ENCODE measurements at places on chromosomes 16 and 17. TPM values are rescaled to one million over a fixed set of nuclear protein-coding genes. Genes with fewer than 3 reads are reported as not detected.

DNA sequence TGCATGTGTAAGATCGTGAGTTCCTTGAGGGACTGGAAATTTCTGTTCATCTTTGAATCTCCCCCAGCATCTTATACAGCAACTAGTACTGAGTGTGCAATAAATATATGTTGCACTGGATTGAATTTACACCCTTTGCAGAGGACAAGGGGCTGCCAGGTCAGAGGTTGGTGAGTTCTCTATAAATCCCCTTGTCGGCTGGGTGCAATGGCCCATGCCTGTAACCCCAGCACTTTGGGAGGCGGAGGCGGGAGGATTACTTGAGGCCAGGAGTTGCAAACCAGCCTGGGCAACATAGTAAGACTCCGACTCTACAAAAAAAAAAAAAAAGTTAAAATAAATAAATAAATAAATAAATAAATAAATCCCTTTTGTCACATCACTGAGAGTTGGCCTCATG, 9.4 kb upstream of the SP6 start:
- DNase-seq: no peak

TBC1D28 gene
- total RNA-seq: 1.2 TPM

KRT25 gene
- not detected for total RNA-seq

- DNase-seq: no peak
Measured at GRCh38 chr17:47742319-47743181, 9.5 kb downstream of the TBX21 start.

- DNase-seq: no peak
Measured at GRCh38 chr16:67305216-67306071, 21.1 kb downstream of the KCTD19 start.

DNA sequence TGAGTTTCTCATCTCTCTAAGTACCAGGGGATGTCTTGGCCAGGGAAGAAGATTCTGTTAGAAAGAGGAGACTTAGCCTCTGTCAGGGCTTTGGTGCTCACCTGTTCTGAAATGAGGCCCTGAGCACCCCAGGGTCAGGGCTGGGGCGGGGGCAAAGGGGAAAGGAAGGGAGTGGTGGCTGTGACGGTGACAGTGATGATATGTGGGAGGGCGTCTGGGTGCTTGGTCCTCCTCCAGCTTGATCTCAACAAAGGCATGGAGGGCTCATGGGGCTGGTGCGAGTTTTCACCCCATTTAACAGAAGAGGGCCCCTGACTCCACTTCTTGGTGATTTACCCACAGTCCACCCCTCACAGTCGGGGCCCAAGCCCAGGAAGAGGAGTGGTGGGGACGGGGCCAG, 15.1 kb downstream of the SOX8 start:
- DNase-seq: no peak

GRCh38 chr17:6912110-6913051, 80.9 kb upstream of the TEKT1 start:
- DNase-seq: no peak

MPV17L gene
- total RNA-seq: 1.9 TPM

GRCh38 chr16:3022208-3022683, 1.5 kb downstream of the HCFC1R1 start:
- peak; percentile 98 for DNase-seq

GRCh38 chr17:70115126-70115525, 40.1 kb downstream of the KCNJ16 start:
- no peak for DNase-seq

- DNase-seq: no peak
Measured at GRCh38 chr16:11572301-11572995, 14.3 kb downstream of the LITAF start.

- no peak for DNase-seq
Measured at GRCh38 chr16:76052725-76053124, 224.5 kb upstream of the CNTNAP4 start.

RAC3 gene
- total RNA-seq: 8.7 TPM

GRCh38 chr16:51542981-51543815, 392.1 kb upstream of the SALL1 start:
- DNase-seq: no peak

SSH2 gene
- 10.6 TPM for total RNA-seq

GRCh38 chr17:57612202-57613071, 132.7 kb downstream of the CCDC182 start:
- DNase-seq: no peak

DNA sequence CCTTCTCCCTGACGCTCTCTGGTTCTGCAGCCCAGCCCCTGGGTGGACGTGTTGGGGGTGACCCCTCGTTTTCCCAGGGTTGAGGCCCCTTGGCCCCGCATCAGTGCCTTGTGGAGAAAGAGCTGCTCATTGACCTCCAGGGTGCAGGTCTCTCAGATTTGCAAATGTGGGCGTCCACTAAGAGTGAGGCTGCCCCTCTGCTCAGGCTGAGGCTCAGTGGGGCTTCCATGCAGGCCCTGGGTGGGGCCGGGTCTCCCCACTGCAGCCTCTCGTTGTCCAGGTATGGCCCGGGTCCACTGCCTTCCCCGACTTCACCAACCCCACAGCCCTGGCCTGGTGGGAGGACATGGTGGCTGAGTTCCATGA, 9.0 kb downstream of the GAA start:
- DNase-seq: no peak

GRCh38 chr16:47162670-47163420, 19.1 kb upstream of the NETO2 start:
- DNase-seq: no peak

GRCh38 chr17:33085256-33085655, 93.6 kb downstream of the SPACA3 start:
- no peak for DNase-seq

DNA sequence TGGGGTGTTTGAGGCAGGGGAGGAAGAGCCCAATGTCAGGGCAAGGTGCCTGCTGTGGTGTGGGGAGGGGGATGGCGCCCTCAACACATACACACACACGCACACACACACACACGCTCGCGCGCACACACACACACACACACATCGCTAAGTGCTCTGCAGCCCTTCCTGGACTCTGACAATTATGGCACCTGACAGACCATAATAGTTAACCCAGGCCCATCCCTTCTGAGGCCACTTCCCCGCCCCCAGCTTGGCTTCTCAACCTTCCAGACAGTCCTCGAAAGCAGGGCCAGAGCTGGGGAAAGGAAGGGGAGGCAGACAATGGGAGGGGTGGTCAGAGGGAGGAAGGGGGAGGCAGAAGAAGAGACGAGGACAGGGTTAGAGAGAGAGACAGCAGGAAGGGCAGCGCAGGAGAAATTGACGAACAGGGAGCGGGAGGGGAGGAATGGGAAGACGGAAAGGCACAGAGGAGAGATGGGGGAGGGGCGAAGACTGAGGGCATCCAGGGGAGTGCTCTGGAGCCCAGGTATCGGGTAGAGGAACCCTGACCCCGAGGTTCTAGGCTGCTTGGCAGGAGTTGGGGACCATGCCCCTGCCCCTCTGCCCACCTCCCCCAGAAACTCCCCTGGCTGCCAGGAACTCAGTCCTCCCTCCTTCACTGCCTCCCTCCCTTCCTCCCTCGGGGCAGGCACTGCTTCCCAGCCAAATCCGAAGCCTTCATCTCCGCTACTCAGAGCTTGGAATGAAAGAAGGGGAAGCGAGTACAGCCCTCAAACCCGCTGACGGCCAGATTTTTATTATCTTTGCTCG, 4.0 kb downstream of the SRCIN1 start:
- peak; percentile 76 for DNase-seq

GRCh38 chr16:5615868-5616642, 518.5 kb upstream of the EEF2KMT start:
- DNase-seq: peak; percentile 75

GRCh38 chr17:49197346-49197998, 12.9 kb downstream of the GNGT2 start:
- no peak for DNase-seq

DNA sequence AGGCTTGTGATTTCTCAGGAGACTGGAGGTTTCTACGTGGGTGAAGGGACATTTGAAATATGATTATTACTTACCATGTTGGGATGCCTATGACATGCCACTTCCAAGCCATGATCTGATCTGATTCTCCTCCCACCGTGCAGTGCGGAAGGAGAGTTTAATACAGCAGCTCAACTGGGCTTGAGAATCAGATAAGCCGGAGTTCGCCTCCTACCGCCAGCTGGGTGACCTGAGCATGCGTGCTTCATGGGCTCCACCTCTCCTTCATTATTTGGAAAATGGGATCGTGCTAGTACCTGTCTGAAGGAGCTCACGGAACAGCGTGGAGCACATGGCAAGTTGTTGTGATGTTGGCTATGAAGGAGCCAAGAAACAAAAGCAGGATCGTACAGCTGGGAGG, 12.4 kb upstream of the TIMP2 start:
- no peak for DNase-seq

GRCh38 chr17:82592767-82593589, 55.3 kb downstream of the WDR45B start:
- DNase-seq: peak; percentile 85

DNA sequence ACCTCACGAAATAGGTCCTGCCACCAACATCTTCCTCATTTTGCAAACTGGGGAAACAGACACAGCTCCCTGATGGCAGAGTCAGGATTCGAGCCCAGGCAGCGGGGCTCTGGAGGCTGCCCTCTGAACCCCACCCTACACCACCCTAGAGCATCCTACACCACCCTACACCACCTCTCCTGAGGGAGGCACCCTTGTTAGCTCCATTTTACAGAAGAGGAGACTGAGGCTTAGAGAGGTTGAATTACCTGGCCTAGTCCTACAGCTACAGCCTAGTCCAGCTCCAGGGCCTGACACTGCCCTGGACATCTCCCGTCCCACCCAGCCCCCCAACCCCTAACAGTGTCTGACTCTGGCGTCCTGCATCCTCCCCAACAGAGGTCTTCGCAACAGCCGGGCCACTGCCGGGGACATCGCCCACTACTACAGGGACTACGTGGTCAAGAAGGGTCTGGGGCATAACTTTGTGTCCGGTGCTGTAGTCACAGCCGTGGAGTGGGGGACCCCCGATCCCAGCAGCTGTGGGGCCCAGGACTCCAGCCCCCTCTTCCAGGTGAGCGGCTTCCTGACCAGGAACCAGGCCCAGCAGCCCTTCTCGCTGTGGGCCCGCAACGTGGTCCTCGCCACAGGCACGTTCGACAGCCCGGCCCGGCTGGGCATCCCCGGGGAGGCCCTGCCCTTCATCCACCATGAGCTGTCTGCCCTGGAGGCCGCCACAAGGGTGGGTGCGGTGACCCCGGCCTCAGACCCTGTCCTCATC, 3.2 kb upstream of the NECAB2 start:
- DNase-seq: no peak

PRAC2 gene
- not detected for total RNA-seq

DNA sequence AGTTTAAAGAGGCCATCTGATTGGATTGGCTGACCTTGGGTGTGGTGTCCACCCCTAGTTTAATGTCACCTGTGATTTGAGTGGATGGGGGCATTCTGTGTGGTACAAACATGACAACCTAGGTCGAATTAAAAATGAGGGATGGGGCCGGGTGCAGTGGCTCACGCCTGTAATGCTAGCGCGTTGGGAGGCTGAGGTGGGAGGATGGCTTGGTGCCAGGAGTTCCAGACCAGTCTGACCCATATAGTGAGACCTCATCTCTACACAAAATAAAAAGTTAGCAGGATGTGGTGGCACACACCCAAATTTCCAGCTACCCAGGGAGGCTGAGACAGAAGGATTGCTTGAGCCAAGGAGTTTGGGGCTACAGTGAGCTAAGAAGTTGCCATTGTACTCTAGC, 14.4 kb downstream of the CNTROB start:
- no peak for DNase-seq

DNA sequence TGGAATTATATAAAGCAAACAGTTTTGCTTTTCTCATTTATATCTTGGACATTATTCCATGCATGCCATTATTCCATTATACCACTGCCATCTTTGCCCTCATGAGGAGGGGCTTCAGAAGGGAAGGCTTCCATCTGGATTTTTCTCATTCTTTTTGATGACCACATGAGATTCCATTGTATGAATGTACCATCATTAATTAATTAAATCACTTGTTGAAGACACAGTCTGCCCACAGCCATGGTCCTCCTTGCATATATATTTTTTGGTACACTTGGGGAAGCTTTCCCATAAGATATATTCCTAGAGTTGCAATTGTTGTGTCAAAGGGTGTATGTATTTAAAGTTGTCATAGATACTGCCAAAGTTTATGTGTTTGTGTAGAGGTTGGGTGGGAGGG, 7.1 kb downstream of the ARL4D start:
- no peak for DNase-seq

- peak; percentile 77 for DNase-seq
Measured at GRCh38 chr16:85821390-85822135, 22.1 kb downstream of the COX4I1 start.

- DNase-seq: no peak
Measured at GRCh38 chr17:17061516-17061915, 19.3 kb downstream of the MPRIP start.

DNA sequence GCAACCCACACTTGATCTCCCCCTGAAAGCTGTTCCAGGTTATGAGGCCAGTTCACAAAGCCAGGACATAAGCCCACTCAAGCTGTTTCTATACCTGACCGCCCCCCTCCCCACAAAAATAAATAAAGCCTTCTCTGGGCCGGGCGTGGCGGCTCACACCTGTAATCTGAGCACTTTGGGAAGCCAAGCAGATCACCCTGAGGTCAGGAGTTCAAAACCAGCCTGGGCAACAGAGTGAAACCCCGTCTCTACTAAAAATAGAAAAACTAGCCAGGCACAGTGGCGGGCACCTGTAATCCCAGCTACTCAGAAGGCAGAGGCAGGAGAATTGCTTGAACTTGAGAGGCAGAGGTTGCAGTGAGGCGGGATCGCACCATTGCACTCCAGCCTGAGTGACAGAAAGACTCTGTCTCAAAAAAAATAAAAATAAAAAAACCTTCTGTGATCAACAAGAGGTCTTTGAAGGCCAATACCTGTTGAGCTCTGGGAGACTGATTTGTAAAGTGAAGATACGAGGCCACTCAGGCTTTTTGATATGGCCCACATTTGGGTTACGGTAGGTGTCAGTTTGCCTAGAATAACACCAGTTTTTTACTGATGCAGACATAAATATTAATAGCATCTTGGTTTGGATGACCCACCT, 2.2 kb downstream of the KDM8 start:
- DNase-seq: no peak

PLA2G10 gene
- not detected for total RNA-seq

DNA sequence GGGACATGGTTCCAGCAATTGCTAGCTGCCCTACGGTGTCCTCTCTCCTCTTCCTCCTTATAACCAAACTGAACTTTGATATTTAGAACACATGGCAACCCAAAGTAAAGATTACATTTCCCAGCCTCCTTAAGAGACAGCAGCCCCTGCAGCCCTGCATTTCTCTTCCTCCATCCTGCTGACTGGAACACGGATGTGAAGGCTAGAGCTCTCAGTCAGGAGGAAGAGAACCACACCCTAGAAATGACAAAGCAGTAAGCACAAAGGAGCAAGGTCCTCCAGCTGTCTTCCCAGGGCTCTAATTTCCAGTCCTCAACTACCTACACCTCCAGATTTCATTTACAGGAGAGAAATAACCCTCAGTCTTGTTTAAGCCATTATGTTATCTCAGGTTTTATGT, 10.9 kb downstream of the DYNC1LI2 start:
- DNase-seq: peak; percentile 18

KRT20 gene
- total RNA-seq: 3.4 TPM

GRCh38 chr16:87320510-87321227, 3.5 kb upstream of the C16orf95 start:
- no peak for DNase-seq

DNA sequence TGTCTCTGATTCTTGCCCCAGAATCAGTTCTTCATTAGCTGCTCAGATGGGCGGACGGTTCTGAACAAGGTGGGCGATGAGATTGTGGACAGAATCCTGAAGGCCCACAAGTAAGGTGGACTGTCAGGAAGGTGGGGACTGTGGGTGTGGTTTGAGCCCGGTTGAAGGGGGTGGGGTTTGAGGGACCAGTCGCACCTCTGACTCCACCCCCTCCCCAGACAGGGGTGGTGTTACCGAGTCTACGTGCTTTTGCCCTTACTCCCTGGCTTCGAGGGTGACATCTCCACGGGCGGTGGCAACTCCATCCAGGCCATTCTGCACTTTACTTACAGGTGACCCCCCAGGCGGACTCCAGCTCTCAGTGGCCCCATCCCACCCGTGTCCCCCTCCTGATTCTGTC, 11.3 kb downstream of the PLD2 start:
- DNase-seq: no peak

Measured in umbilical cord (tissue), 2 donors.